ENCODE measurements at places on chromosomes 5 and 9. TPM values are rescaled to one million over a fixed set of nuclear protein-coding genes. Genes with fewer than 3 reads are reported as not detected.

PCDHGB6 gene
- 11.6 TPM for total RNA-seq

SLC22A5 gene
- 27.0 TPM for total RNA-seq

GAS1 gene
- total RNA-seq = 11.5 TPM

DNA sequence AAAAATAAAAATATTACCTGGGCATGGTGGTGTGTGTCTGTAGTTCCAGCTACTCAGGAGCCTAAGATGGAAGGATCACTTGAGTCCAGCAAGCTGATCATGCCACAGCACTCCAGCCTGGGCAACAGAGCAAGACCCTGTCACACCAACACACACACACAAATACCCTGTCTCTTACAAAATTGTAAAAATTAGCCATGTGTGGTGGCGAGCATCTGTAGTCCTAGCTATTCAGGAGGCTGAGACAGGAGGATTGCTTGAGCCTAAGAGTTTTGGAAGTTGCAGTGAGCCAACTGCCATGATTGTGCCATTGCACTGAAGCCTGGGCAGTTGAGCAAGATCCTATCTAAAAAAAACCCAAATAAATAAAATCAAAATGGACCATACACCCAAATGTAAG lies 32.1 kb upstream of the DENND4C start:
- no peak for DNase-seq

GABRA6 gene
- total RNA-seq = not detected

GRCh38 chr5:72673623-72674022 lies 142.8 kb upstream of the TNPO1 start:
- DNase-seq = no peak

PCDHB3 gene
- 1.4 TPM for total RNA-seq

GRCh38 chr9:131732061-131732526 lies 7.8 kb downstream of the RAPGEF1 start:
- DNase-seq = no peak

DNA sequence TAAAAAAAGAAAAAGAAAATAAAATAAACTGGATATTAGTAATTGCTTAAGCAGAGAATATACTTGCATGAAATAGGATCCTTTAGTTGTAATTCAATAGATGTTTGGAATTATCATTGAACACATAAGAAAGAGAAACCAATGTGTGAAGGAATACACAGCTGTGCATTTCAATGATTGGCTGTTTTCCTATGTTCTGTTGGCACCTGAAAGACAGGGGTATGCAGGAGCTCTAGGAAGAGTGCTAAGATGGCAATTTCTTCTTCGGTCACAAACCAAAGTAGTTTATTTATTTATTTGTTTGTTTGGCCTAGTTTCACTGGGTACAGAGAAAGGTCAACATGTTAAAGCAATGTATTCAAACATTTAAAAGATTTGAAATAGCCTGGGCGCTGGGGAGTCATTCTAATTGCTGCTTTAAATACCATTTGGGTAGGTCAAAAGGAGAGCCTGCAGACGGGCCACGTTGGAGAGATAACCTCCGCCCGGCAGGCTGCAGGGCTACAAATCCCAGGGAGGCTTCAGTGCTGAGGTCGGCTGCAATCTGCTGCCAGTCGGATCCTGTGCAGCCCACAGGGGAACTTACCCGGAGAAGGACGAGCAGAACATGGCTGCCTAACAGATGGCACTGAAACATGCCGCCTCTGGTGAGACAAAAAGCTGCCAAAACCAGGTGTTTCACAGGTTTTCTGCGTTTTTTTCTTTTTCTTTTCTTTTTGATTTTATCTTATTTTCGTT lies 154.2 kb upstream of the TYRP1 start:
- no peak for DNase-seq

TAF11L2 gene
- not detected for total RNA-seq

GRCh38 chr5:435156-435790 lies 7.7 kb upstream of the EXOC3 start:
- no peak for DNase-seq

DNA sequence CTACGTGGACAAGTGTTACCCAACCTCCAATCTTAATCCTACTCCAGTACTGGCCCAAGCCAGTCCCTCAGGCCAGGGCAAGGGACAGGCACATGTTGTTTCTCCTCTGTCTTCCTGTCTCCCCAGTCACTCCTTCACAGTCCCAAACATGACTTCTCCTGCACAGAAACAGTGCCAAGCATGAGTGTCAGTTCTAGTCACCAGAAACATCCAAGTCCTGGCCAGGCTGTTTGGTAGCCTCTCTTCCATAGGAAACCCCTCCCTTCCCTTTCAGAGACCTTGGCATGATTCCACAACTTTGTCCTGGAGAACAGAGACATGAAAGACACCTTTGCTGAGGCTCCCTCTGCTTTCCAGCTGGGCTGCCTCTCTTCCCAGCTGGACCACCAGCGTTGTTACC lies 56.2 kb upstream of the SLC2A8 start:
- DNase-seq = no peak

DNA sequence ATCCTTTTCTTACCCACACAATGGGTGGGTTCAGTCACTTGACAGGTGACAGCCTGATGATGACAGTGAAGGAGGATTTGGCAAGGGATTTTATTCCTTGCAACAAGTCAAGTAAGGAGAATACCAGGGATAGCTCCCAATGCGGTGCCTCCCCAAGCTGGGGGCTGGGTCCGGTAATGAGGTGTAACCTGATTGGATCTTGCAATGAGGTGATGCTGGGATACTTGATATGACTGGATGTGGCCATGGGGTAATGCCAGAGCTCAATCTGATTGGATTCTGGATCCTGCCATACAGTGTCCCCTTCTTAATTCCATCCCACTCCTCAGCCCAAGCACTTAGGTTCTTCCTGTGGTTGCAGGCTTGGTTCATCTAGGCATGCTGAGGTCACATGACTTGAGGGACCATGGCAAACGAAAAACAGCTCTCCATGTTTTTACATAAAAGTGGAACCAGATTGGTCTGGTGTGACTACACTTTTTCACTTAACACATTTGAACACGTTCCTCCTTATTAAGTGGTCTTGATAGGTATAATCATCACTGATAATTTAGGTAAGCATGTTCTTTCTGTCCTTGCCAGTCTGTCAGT lies 181.1 kb downstream of the PDZD2 start:
- DNase-seq = no peak

- no peak for DNase-seq
Measured at GRCh38 chr9:87386490-87387025, 111.1 kb upstream of the DAPK1 start.

- no peak for DNase-seq
Measured at GRCh38 chr5:110048491-110048890, 358.8 kb downstream of the MAN2A1 start.

GRCh38 chr9:128716581-128717254 lies 7.2 kb downstream of the ZDHHC12 start:
- no peak for DNase-seq

DNA sequence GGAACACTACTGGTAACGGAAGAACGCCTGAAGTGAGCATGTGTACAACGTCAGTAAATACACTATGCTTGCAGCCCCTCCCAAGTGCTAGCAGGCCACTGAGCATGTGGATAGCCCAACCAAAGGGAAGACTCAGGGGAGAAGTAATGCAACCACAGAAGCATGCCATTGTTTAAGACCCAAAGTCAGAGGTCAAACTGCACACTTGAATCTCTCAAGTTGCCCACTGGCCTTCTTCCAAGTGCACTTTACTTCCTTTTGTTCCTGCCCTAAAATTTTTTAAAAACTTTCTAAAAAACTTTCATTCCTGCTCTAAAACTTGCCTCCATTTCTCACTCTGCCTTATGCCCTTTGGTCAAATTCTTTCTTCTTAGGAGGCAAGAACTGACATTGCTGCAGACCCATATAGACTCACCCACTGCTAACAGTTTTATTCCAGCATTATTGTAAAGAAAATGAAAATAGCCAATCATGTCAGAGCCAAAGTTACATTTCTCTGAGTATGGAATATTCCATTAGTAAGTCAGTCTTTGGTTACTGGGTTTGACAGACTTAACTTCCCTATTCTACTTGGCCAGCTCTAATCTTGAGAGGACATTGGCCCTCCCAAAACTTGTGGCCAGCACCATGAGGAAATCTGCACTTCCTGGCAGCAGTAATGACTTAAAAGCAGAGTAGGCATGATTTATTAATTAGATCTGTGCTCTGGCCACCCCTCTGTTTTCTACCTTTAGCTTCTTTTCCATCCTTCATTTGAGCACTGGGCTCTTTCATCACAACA lies 76.9 kb downstream of the TSSK1B start:
- no peak for DNase-seq

DNA sequence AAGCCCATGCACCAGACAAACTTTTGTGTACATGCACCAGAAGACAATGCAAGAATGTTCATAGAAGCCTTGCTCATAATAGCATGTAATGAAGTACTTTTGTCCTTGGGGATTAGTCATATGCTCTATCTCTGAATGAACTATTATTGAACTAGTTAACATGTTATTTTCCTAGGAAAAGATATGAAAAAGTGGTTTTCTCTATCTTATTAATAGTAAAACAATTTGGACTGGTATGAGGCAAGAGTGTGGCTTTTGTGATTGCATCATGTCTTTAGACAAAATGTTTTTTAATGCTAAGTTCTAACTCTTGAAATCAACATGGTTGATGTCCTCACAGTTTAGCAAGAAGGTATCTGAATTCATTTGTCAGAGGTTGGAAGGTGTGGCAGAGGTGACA lies 55.7 kb upstream of the SPDL1 start:
- no peak for DNase-seq

ZNF454 gene
- 5.6 TPM for total RNA-seq

KIF20A gene
- 1.5 TPM for total RNA-seq

OBP2B gene
- not detected for total RNA-seq

GRCh38 chr5:83911367-83911919 lies 190.8 kb upstream of the HAPLN1 start:
- no peak for DNase-seq

DNA sequence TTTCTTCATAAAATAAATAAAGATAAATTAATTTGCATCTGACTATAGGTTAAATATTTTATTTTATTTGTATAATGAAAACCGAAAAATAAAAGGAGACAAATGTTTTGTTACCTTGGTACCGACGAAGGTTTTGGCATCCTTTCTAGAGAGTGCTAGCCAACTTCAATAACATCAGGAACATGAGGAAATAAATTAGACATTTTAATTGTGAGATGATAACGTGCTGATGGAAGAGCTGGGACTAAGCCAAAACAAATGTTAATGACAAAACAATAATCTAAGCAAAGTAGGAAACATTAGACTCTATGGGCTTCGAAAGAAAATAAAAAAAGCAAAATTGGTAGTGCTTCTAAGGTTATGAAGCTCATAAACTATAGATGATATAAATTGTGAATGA lies 201.0 kb downstream of the IRX2 start:
- DNase-seq = no peak

DNA sequence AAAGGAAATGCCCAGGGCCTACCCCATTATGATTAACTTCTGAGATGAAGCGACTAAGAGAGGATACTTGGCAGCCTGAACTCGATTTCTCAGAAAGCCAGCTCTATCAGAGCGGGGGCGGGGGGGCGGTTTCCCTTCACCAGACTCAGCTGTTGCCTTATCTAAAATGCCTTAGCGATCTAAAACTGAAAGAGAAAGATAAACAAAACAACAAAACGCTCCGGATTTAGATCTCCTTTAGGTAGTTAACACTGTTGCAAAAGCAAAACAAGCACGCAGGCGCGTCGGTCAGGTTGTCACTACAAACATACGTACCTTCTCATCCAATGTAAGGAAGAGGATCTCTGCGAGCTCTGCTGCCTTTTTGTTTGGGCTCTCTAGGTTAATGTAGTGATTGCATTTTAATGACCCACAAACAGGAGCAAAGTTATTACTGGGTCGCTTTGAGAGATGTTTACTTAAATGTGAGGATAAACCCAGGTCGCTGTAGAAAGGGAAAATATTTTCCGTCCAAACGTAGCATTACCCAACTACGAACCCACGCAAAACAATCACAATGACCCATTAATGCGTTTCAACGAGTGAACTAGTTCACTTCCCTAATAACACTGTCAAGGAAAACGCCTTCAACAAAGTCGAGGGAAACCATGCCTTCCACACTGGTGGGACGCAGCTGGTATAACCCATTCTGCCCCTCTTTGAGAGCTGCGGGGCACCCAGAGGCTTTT lies 982 bp downstream of the EPB41L4A start:
- DNase-seq = peak; percentile 36

- no peak for DNase-seq
Measured at GRCh38 chr5:96004087-96004486, 42.4 kb upstream of the ELL2 start.

DNA sequence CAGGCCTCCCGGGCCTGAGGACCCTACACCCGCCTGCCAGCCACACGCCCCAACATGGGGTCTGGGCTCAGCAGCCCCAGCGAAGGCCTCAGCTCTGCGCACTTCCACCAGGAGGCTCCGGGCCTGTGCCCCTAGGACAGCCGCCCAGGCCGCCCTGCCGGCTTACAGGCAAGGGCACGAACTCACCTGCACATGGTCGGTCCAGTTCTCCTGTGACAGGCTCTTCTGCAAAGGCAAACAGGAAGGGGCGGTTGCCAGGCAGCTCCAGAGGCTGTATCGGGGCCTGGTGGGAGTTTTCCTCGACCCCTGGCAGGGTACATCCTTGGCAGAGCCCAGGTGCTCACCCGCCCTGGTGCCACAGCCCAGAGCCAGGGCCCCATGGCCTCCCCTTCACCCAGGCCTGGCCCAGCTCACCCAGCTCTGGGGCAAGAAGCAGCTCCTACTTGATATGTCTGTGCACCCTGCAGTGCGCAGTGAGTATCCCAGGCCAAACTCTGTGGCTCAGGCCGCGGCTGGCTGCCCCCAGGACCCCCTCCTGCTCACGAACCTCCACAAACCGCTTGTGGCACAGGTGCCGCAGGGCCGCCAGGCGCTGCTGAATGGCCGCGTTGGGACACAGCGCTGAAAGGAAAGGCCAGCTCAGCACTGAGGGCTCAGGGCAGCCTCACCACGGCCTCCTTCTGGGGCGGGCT lies 52.2 kb upstream of the NRARP start:
- DNase-seq = no peak

DNA sequence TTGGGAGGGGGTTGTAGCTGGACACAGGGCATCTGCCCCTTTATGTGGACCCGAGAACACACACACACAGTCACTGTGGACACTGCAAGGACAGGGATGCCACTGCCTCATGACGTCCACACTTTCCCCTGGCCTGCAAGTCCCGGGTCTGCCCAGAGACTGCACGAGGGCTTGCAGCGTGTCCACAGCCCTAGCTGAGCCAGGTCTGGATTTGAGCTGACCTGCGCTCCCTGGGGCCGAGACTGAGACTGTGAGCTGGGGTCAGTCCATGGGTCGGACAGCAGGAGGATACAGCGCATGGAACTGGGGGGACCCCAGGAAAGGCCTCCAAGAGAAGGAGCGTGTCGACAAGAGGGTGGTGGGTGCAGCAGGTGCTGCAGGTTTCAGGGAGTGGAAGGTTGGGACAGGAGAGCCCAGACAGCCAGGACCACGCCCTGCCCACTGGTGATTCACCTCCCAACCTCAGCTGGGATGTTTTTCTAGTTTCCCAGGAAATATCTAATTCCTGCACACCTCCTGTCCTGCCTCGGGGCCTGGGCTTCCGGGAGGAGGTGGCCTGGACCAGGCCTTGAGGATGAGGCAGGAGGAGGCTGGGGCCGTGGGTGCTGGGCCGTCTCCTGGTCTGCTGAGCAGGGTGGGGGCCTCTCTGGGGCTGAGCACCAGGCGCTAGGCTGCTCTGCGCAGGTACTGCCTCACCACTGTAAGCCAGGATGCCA lies 806 bp upstream of the RNF224 start:
- DNase-seq = no peak

SUSD3 gene
- 5.0 TPM for total RNA-seq

GEMIN5 gene
- 11.1 TPM for total RNA-seq

- DNase-seq = no peak
Measured at GRCh38 chr9:109132567-109133021, 12.8 kb upstream of the TMEM245 start.

IFNA2 gene
- not detected for total RNA-seq

GRCh38 chr5:96573513-96573894 lies 88.7 kb upstream of the CAST start:
- DNase-seq = no peak

SLC6A3 gene
- 0.23 TPM for total RNA-seq

GRCh38 chr5:647311-647710 lies 35.2 kb downstream of the CEP72 start:
- peak; percentile 7 for DNase-seq
